ENCODE measurements at places on chromosomes 5 and 9. TPM values are rescaled to one million over a fixed set of nuclear protein-coding genes. Genes with fewer than 3 reads are reported as not detected.

The LCN6 gene
- total RNA-seq = 0.26 TPM

The CCL27 gene
- not detected for total RNA-seq

The CACNA1B gene
- not detected for total RNA-seq

The SCGB3A2 gene
- not detected for total RNA-seq

The ZNG1C gene
- total RNA-seq = 16.1 TPM

The SNX18 gene
- total RNA-seq = 28.5 TPM

The KCNV2 gene
- not detected for total RNA-seq

The CDX1 gene
- not detected for total RNA-seq

The TNFSF8 gene
- total RNA-seq = 0.91 TPM

The PCDHA9 gene
- not detected for total RNA-seq

The TXNDC8 gene
- not detected for total RNA-seq

The GDF9 gene
- 0.20 TPM for total RNA-seq

The SLC34A1 gene
- 1.6 TPM for total RNA-seq

The KCNIP1 gene
- total RNA-seq = 0.56 TPM

- H3K4me1 ChIP-seq = no peaks in the 10 kb centered on the region
- no peaks in the 10 kb centered on the region for H3K27me3 ChIP-seq
- peaks cover 4% of the 10 kb centered on the region for H3K36me3 ChIP-seq
- DNase-seq = no peak
Measured at GRCh38 chr5:177232358-177232757, 71.2 kb downstream of the RAB24 start.

DNA sequence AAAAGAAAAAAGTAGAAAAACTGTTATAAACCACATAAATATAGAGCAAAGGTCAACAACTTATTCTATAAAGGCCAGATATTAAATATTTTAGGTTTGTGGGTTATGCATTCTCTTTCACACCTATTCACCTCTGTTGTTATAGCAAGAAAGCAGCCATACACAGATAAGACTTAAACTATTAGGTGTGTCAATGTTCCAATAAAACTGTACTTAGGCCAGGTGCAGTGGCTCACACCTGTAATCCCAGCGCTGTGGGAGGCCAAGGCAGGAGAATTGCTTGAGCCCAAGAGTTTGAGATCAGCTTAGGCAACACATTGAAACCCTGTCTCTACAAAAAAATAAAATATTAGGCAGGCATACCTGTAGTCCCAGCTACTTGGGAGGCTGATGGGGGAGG, 314.7 kb downstream of the BNC2 start:
- no peak overlapping the region for H3K4me3 ChIP-seq
- H3K4me1 ChIP-seq = no peaks in the 10 kb centered on the region
- H3K36me3 ChIP-seq = no peaks in the 10 kb centered on the region

GRCh38 chr5:139171779-139172404, 26.3 kb downstream of the SIL1 start:
- H3K27ac ChIP-seq = no peak overlapping the region
- no peak overlapping the region for H3K4me3 ChIP-seq
- H3K36me3 ChIP-seq = no peaks in the 10 kb centered on the region
- DNase-seq = no peak
- no peaks in the 10 kb centered on the region for H3K27me3 ChIP-seq

- DNase-seq = no peak
- H3K27ac ChIP-seq = no peak overlapping the region
- no peak overlapping the region for H3K4me3 ChIP-seq
- no peaks in the 10 kb centered on the region for H3K36me3 ChIP-seq
Measured at GRCh38 chr9:137632230-137633161, 13.7 kb downstream of the EHMT1 start.

- no peak for DNase-seq
- no peaks in the 10 kb centered on the region for H3K4me1 ChIP-seq
- no peaks in the 10 kb centered on the region for H3K27me3 ChIP-seq
- H3K36me3 ChIP-seq = no peaks in the 10 kb centered on the region
- no peak overlapping the region for H3K4me3 ChIP-seq
Measured at GRCh38 chr9:18268381-18268780, 205.6 kb upstream of the ADAMTSL1 start.

- no peaks in the 10 kb centered on the region for H3K27me3 ChIP-seq
- H3K36me3 ChIP-seq = no peaks in the 10 kb centered on the region
- peak overlapping the region; percentile 83 for H3K27ac ChIP-seq
- H3K4me3 ChIP-seq = peak overlapping the region; percentile 98
- no peaks in the 10 kb centered on the region for H3K4me1 ChIP-seq
- no peak for DNase-seq
Measured at GRCh38 chr5:1800472-1801221, 560 bp upstream of the NDUFS6 start.

GRCh38 chr5:98517560-98518366, 255.7 kb upstream of the RGMB start:
- H3K36me3 ChIP-seq = no peaks in the 10 kb centered on the region
- no peak for DNase-seq
- no peaks in the 10 kb centered on the region for H3K27me3 ChIP-seq
- no peak overlapping the region for H3K4me3 ChIP-seq
- no peak overlapping the region for H3K27ac ChIP-seq

GRCh38 chr9:35736201-35736633, 3.8 kb downstream of the CREB3 start:
- H3K36me3 ChIP-seq = peaks cover 48% of the 10 kb centered on the region
- H3K4me1 ChIP-seq = no peaks in the 10 kb centered on the region
- no peaks in the 10 kb centered on the region for H3K27me3 ChIP-seq
- H3K4me3 ChIP-seq = no peak overlapping the region
- peak; percentile 54 for DNase-seq

DNA sequence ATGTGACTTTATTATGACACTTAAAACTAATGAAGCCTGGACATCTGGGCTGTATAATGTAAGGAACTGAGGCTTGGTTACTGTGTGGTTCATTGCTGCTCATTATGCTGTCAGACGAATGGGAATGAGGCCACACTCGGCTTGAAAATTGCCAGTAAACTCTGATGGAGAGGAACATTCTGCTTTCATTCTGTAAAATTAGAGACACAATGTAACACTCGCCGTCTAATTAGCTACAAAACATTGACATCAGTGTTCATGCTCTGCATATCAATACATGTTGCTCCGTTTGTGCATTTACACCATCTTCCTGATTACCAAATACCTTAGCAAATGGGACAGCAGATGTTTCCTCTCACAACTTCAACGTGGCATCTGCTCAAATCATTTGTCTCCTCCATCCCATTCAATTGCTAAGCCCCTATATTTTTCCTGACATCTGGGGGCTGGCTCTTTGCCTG, 133.0 kb downstream of the SLC28A3 start:
- H3K27me3 ChIP-seq = no peaks in the 10 kb centered on the region
- no peaks in the 10 kb centered on the region for H3K36me3 ChIP-seq
- H3K4me3 ChIP-seq = no peak overlapping the region
- H3K4me1 ChIP-seq = no peaks in the 10 kb centered on the region
- DNase-seq = no peak

GRCh38 chr5:142521706-142522105, 164.2 kb downstream of the FGF1 start:
- H3K4me1 ChIP-seq = peaks cover 14% of the 10 kb centered on the region
- H3K27me3 ChIP-seq = no peaks in the 10 kb centered on the region
- DNase-seq = peak; percentile 36

DNA sequence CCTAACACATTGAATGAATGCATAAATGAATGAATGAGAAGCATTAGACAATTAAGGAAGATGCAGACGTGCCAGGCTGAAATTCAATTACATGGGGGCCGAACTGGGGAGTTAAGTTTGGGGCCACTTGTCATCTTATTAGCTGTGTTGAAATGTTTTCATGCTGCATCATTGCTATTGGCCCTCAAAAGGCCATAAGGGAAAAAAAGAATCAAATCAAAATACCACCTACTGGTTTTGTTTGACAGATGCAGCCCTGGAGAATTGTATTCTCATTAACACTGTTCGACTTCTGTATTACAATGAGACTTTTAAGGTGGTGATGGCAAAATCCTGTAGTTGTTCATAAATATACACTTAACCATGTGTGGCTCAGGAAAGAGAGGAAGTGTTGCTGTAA, 38.4 kb downstream of the UBE2QL1 start:
- H3K4me1 ChIP-seq = no peaks in the 10 kb centered on the region
- no peak for DNase-seq
- no peaks in the 10 kb centered on the region for H3K27me3 ChIP-seq
- H3K36me3 ChIP-seq = no peaks in the 10 kb centered on the region
- H3K4me3 ChIP-seq = no peak overlapping the region
- no peak overlapping the region for H3K27ac ChIP-seq

GRCh38 chr5:86929123-86929766, 311.5 kb downstream of the COX7C start:
- H3K4me1 ChIP-seq = no peaks in the 10 kb centered on the region
- H3K27ac ChIP-seq = no peak overlapping the region
- H3K36me3 ChIP-seq = no peaks in the 10 kb centered on the region
- no peaks in the 10 kb centered on the region for H3K27me3 ChIP-seq
- DNase-seq = no peak

GRCh38 chr9:107684224-107684623, 194.7 kb upstream of the KLF4 start:
- H3K4me3 ChIP-seq = no peak overlapping the region
- no peaks in the 10 kb centered on the region for H3K4me1 ChIP-seq

- H3K27ac ChIP-seq = no peak overlapping the region
- H3K4me3 ChIP-seq = no peak overlapping the region
- H3K36me3 ChIP-seq = no peaks in the 10 kb centered on the region
- no peaks in the 10 kb centered on the region for H3K27me3 ChIP-seq
- no peak for DNase-seq
- H3K4me1 ChIP-seq = no peaks in the 10 kb centered on the region
Measured at GRCh38 chr5:58983526-58984452, 400.9 kb downstream of the RAB3C start.

GRCh38 chr9:34710023-34710422, at the start of gene CCL21:
TSS of gene CCL21 (minus strand) at chr9:34710136. CDS start at chr9:34710066, 70 bp downstream.
- no peak within 1 kb of the TSS for H3K4me3 ChIP-seq
- H3K27ac ChIP-seq = peak within 1 kb of the TSS; percentile 5
- no peaks in the 10 kb centered on the region for H3K27me3 ChIP-seq
- DNase-seq = no peak

- H3K4me3 ChIP-seq = no peak overlapping the region
- H3K4me1 ChIP-seq = no peaks in the 10 kb centered on the region
- H3K27ac ChIP-seq = no peak overlapping the region
- H3K27me3 ChIP-seq = no peaks in the 10 kb centered on the region
- H3K36me3 ChIP-seq = no peaks in the 10 kb centered on the region
Measured at GRCh38 chr9:136282272-136282861, 21.5 kb downstream of the CCDC187 start.

DNA sequence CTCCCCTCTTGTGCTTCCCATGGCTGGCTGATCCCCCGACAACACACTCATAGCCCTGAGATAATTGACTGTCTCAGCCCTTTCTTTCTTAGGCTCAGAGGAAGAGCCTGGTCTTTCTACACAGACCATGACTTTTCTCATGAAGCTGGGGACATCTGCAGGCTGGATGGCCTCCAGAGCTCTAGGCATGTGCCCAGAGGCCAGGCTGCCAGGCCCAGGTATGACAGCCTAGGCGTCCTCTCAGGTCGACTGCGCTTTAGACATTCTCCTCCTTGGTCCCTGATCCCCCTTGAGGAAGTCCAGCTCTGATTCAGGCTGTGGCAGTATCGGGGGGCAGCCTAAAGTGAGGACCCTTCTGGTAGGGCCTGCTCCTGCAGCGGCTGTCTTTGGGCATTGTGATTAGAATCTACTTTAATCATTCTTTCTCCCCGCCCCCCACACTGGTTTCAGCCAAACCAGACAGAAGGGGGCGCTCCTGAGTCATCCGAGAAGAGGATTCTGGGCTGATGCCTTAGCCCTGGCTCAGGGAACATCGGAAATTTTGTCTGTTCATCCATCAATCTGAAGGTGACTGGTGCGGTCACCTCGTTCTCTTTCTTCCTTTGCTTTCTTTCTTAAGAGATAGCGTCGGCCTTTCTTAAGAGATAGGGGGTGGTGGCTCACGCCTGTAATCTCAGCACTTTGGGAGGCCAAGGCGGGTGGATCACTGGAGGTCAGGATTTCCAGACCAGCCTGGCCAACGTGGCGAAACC, 66.5 kb upstream of the HSPA9 start:
- no peaks in the 10 kb centered on the region for H3K27me3 ChIP-seq
- H3K4me3 ChIP-seq = no peak overlapping the region
- no peak overlapping the region for H3K27ac ChIP-seq
- no peaks in the 10 kb centered on the region for H3K36me3 ChIP-seq
- H3K4me1 ChIP-seq = no peaks in the 10 kb centered on the region
- peak; percentile 69 for DNase-seq

- no peaks in the 10 kb centered on the region for H3K36me3 ChIP-seq
- peak overlapping the region; percentile 10 for H3K27ac ChIP-seq
- no peaks in the 10 kb centered on the region for H3K4me1 ChIP-seq
- H3K27me3 ChIP-seq = no peaks in the 10 kb centered on the region
- DNase-seq = peak; percentile 70
Measured at GRCh38 chr5:143182901-143183820, 220.3 kb downstream of the NR3C1 start.

Data from right lobe of liver (tissue), 6 donors.